NCI-H2029 treated with DMSO at 0.1 percent for 48 hours (cell line): ENCODE measurements at places on chromosomes 2 and 18.

DNA sequence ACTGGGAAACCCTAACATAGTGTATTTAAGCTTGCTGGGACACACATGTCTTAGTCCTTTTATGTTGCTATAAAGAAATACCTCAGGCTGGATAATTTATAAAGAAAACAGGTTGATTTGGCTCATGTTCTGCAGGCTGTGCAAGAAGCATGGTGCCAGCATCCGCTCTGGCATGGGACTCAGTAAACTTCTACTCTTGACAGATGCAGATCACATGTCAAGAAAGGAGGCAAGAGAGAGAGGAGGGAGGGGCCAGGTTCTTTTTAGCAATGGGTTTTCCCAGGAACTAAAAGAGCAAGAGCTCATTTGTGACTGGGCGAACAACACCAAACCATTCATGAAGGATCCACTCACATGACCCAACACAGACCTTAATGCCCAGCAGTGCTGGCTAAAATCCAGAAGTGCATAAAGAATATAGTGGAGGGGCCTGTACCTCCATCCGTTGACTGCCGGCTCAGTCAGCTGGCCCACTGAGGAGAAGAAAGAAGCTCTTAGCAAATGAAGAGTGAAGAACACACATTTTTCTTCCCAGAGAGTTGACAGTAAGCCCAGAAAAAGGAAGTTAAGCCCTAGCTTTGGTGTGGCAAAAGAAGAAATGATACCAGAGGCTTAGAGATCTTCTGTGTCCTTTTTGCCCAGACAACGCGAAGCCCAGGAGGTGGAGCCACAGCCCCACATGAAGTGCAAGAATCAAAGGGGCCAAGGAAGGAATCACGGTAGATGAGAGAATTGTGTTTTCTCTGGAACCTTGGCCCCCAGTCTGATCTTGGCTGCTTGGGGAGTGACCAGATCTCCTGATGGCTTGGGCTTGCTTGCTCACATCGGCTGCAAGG lies 183.5 kb upstream of the FAM98A start:
- no peak for DNase-seq

DNA sequence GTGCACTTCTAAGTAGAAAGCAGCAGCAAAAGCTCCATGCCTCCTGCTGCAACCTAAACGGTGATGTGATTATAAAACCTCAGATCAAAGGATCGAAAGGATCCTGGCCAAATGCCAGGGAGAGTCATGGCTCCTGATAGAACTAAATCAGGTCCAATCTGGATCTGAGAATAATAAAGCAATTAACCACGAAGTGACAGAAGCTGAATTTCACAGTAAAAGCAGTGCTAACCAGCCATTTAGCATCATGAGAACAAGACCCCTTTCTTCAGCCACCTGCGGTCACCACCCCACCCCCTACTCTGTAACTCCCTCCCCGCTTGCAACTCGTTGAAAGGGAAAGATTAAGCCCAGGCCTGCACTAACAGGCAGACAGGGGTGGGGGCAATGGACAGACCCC lies 748.7 kb downstream of the BCL11A start:
- DNase-seq: no peak

DNA sequence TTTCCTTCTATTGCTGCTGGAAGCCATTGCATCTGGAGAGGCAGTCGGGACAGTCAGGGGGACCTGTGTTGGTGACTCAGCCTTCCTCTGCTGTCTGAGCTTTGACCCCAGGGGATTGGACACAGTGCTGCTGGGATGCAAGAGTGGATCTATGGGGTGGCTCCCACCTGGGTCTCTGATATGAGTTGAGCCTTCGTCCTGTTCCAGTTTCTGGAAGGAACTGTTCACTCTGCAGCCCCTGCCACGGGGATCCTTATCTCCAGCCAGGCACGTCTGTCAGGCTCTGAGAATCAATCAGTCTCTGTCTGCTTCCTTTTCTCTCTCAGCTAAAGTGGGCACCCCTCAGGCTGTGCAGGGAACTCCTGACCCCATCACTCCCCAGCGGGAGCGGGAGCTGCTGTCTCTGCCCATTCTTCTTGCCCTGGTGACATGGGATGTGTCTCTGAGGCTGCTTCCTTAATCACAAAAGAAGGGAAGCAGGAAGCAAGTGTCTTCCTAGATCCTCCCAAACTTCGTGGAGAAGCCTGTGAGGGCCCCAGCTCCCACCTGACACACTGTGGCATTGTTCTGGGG lies 51.7 kb downstream of the ARHGAP28 start:
- no peak for DNase-seq

GRCh38 chr2:150681120-150681804 lies 193.8 kb upstream of the RND3 start:
- DNase-seq: no peak

DNA sequence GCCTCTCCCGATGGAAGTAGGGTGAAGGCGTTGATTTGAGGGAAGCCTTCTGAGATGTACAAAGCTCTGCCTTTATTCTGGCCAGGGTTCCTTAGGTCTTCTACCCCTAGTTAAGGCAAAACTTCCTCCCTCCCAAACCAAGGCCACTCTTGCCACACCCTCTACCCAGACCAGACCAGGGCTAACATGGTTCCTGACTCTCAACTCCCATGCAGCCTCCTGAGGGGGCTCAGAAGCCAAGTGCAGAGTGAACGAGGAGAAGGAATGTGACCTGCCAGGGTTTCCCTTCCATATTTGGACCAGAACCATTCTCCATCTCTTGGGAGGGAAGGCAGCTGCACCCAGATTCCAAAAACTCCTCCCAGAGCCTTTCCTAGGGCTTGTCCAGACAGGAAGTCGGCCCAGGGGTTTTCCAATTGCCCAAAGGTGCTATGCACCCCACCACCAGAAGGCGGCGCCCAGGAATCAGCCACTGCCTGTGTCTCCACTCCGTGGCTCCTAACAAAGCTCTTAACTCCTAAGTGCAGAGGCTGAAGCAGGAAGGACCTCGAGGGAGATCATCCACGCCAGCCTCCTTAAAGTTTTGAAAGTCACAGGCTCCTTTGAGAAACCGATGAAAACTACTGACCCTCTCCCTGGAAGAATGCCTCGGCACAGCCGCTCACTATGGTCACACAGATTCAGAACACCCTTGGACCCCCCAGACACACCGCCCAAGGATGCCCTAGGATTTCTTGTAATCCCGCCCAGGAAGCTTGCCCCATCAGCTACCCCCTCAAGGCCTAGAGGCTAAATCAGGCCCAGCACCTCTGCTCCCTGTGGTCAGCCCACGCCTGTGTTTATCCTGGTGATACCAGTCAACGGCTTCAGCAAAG lies 157.8 kb downstream of the SMAD2 start:
- DNase-seq: peak; percentile 22

- DNase-seq: no peak
Measured at GRCh38 chr18:49052891-49053644, 102.3 kb upstream of the SMAD7 start.

- no peak for DNase-seq
Measured at GRCh38 chr18:27695503-27695902, 481.4 kb downstream of the CDH2 start.

- DNase-seq: no peak
Measured at GRCh38 chr2:127174136-127174535, 46.0 kb downstream of the CYP27C1 start.

GRCh38 chr2:88053296-88053695 lies 2.3 kb downstream of the KRCC1 start:
- DNase-seq: no peak

DNA sequence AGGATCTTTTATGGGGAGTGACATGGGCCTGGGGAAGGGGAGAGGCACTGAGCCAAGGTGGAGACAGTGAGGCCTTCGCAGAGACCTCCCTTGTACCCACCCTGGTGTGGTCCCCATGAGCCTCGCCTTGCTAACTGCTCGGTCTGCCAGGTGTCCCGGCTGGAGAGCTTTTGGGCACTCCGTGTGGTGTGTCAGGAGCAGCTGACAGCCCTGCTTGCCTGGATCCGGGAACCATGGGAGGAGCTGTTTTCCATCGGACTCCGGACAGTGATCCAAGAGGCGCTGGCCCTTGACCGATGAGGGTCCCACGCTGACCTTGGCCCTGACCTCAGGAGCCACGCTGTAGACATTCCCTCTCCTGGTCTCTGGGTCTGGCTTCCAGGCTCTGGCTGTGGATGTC lies 11.5 kb upstream of the SLC4A3 start:
- DNase-seq: no peak

- DNase-seq: no peak
Measured at GRCh38 chr2:66698576-66699239, 263.8 kb downstream of the MEIS1 start.

GRCh38 chr2:43391878-43392215 lies 165.4 kb upstream of the ZFP36L2 start:
- DNase-seq: no peak

- DNase-seq: no peak
Measured at GRCh38 chr2:127080226-127080937, 26.6 kb downstream of the BIN1 start.

GRCh38 chr2:234289834-234290590 lies 206.9 kb downstream of the ARL4C start:
- no peak for DNase-seq

GRCh38 chr2:100990650-100991403 lies 11.3 kb upstream of the RPL31 start:
- no peak for DNase-seq

- DNase-seq: no peak
Measured at GRCh38 chr2:210324906-210325305, 9.9 kb upstream of the MYL1 start.

GRCh38 chr2:162153608-162154224 lies 1.7 kb upstream of the GCG start:
- peak; percentile 36 for DNase-seq

GRCh38 chr2:138237667-138238384 lies 263.7 kb upstream of the SPOPL start:
- DNase-seq: no peak

- no peak for DNase-seq
Measured at GRCh38 chr18:53772293-53772692, 452.2 kb downstream of the MBD2 start.

DNA sequence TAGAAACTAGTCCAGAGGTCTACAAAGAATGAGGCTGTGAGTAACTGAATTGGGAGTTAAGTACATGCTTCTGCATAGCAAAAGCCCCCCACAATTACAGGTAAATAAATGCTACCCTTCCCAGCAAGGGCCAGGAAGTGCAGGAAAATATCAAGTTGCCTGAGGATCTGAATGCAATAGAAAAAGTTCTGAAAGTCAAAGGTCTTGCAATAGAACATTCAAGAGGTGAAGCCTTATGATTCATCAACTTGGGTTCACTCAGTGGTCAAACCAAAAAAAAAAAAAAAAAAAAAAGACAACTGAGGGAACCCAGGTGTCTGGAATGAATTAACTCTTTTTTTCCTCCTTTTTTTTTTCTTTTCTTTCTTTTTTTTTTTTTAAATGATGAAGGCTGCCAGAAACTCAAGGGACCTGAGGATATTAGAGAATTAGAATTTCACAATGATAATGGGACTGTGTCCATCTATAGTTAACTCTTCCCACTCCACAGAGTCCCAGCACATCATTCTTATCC lies 42.9 kb upstream of the RFX8 start:
- no peak for DNase-seq

- no peak for DNase-seq
Measured at GRCh38 chr2:60818272-60818671, 62.2 kb downstream of the PAPOLG start.

GRCh38 chr2:173684896-173685459 lies 280.2 kb downstream of the SP3 start:
- no peak for DNase-seq

DNA sequence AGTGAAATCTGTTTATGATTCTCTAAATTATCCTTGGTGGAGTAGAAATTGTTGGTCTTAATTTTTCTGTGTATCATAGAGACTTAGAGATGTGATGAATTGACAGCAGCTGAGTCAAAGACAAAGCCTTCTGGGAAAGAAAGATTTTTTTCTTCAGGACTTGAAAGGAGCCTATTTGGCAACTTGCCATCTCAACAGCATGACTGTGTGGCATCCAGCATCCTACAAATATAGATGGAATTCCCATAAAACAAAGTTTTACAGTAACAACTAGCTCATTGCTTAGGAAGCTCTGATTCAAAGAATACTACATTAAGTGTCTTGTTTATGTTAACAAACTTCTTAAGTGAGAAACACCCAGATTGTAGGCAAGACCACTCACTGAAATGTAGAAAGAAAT lies 79.2 kb upstream of the SETBP1 start:
- DNase-seq: no peak

DNA sequence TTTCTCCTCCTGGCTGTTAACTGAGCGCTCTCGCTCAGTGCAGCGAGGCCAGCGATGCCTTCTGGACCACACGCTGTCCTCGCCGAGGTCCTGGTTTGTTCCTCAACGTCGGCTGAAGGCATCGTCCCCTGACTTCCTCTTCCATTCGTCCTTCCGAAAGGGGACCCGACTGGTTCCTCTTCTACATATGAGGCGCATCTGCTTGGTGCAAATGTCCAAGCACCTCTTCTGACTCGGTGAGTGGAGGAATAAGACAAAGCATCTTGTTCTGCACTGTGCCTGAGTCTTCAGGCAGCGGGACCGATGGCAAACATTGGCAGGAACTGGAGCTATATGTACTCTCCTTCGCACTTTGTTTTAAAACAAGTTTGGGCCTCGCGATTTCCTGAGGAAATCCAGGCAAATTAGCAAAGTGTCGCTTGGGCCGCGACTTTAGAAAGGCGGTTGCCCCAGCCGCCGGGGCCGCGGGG lies 621 bp upstream of the KCNS3 start:
- DNase-seq: no peak

GRCh38 chr18:60910534-60910933 lies 422.7 kb upstream of the CDH20 start:
- no peak for DNase-seq

GRCh38 chr18:48477348-48477747 lies 61.5 kb upstream of the CTIF start:
- DNase-seq: no peak

- DNase-seq: no peak
Measured at GRCh38 chr2:207467716-207468347, 61.9 kb upstream of the CREB1 start.

DNA sequence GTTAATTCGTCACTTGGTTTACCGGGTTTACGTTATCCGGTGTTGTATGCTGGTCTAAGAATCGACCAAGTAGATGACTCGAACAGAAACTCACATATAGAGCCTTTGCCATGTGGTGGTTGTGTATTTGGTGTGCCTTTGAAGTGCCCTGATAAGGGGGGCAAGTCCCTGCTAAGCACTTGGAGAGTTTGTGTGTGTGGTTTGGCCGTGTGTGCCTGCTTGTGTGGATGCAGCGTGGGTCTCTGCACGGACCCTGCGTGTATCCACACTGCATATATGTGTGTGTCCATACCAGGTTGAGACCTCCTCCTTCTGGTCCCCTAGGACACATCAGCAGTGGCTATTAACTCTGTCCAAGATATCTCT lies 2.4 kb upstream of the CELF4 start:
- DNase-seq: no peak

- no peak for DNase-seq
Measured at GRCh38 chr2:150138587-150138986, 348.9 kb downstream of the RND3 start.

DNA sequence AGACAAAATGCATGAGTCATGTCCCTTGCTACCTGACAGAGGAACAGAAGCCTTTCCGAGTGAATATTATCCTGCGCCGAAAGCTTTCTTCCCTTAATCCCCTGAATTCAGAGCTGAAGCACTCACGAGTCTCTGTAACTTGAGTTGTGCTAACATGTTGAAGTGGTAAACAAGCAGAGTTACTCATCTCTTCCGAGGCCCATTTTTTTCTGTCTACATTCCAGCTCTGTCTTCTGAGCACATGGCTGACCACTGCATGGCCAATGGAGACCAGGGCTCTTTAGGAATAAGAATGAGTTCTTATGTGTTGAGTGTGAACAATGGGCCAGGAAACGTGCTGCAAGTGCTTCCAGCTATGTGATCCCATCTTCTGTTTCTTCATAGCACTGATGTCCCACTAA lies 73.1 kb upstream of the PID1 start:
- no peak for DNase-seq

- no peak for DNase-seq
Measured at GRCh38 chr18:24076950-24077349, 61.9 kb upstream of the CABYR start.

- no peak for DNase-seq
Measured at GRCh38 chr2:170404846-170405245, 226.9 kb downstream of the MYO3B start.
